Activated CD4-positive, alpha-beta T cell treated with anti-CD3 and anti-CD28 coated beads, Interleukin-2, amount 10 ng/mL, durations not matched to agents 24 days and 14 days (primary cell): ENCODE measurements at places on chromosomes 5 and 9. TPM values are rescaled to one million over a fixed set of nuclear protein-coding genes. Genes with fewer than 3 reads are reported as not detected.

GRCh38 chr9:93392974-93393373 is 58.5 kb upstream of the FAM120A start:
- H3K36me3 ChIP-seq, result no peaks in the 10 kb centered on the region
- H3K27me3 ChIP-seq, result peaks cover 13% of the 10 kb centered on the region
- no peaks in the 10 kb centered on the region for H3K4me1 ChIP-seq
- H3K27ac ChIP-seq, result no peak overlapping the region
- no peak for DNase-seq

DNA sequence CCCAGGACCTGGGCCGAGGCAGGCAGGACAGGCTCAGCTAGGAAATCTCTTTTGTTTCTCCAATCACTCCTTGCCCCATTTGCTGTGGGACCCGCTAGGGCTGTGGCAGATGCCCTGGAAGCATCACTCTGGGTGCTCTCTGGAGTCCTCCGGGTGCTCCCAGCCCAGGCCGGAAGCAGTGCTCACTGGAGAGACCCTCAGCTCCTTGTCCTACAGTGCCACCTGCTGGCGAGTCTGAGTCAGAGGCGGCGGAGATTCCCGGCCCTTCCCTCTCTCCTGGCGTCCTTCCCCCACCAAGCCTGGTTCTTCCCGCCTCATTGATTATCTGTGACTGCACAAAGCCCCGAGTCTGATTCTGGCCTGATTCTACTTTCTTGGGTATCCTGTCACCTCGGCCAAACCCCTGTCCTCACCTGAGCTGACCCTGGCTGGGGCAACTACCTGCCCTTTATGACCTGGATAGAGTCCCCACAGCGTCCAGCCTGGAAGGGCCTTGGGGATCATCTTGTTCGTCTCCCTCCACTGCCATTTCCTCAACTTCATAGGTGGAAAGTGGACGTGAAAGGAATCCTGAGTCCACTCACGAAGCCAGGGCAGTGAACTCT is 7.3 kb upstream of the BARHL1 start:
- H3K27ac ChIP-seq, result no peak overlapping the region
- no peaks in the 10 kb centered on the region for H3K4me1 ChIP-seq
- DNase-seq, result peak; percentile 84
- H3K4me3 ChIP-seq, result no peak overlapping the region

GRCh38 chr9:88749420-88749819 is 214.4 kb downstream of the NXNL2 start:
- DNase-seq, result peak; percentile 37
- no peak overlapping the region for H3K27ac ChIP-seq
- no peak overlapping the region for H3K4me3 ChIP-seq
- no peaks in the 10 kb centered on the region for H3K36me3 ChIP-seq
- no peaks in the 10 kb centered on the region for H3K4me1 ChIP-seq
- H3K27me3 ChIP-seq, result peaks cover 2% of the 10 kb centered on the region

DNA sequence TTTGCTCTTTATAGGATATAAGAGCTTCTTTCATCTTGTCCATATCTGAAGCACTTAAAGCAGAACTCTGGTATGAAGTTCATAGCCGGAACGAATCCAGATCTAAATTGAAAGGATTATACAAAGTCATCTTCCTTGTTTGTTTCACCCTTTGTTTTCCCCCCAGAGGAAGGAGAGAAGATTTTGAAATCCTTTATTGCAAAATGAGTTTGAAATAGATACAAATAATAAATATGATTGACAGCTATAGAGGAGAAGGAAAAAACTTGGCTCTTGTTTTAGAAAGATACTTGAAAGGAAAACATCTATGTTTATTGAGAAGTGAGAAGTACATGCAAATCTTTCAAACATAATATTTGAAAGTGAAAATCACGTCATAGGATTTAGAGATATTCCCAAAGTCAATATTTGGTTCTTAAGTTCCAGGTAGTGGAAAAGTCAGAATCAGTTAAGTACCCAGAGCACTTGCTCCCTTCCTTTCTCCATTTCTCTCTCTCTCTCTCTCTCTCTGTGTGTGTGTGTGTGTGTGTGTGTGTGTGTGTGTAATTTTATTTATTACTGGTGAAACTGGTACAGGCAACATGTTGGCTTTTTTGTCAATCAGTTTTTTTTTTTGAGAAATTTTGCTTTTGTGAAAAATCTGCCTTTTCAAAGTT is 27.2 kb downstream of the PAM start:
- no peaks in the 10 kb centered on the region for H3K27me3 ChIP-seq
- peaks cover 22% of the 10 kb centered on the region for H3K36me3 ChIP-seq
- no peak overlapping the region for H3K4me3 ChIP-seq
- peaks cover 41% of the 10 kb centered on the region for H3K4me1 ChIP-seq
- H3K27ac ChIP-seq, result no peak overlapping the region

- no peak overlapping the region for H3K27ac ChIP-seq
- H3K27me3 ChIP-seq, result no peaks in the 10 kb centered on the region
- no peak for DNase-seq
- H3K4me3 ChIP-seq, result no peak overlapping the region
- H3K36me3 ChIP-seq, result no peaks in the 10 kb centered on the region
Measured at GRCh38 chr9:117081641-117082317, 333.1 kb downstream of the ASTN2 start.

- peaks cover 12% of the 10 kb centered on the region for H3K27me3 ChIP-seq
- no peak overlapping the region for H3K4me3 ChIP-seq
- H3K27ac ChIP-seq, result no peak overlapping the region
- DNase-seq, result peak; percentile 68
- no peaks in the 10 kb centered on the region for H3K36me3 ChIP-seq
- H3K4me1 ChIP-seq, result no peaks in the 10 kb centered on the region
Measured at GRCh38 chr9:88741335-88741734, 206.4 kb downstream of the NXNL2 start.

GRCh38 chr5:77339337-77339890 is 128.9 kb downstream of the PDE8B start:
- H3K36me3 ChIP-seq, result no peaks in the 10 kb centered on the region
- DNase-seq, result no peak
- no peak overlapping the region for H3K27ac ChIP-seq
- peaks cover 16% of the 10 kb centered on the region for H3K27me3 ChIP-seq
- H3K4me3 ChIP-seq, result no peak overlapping the region
- no peaks in the 10 kb centered on the region for H3K4me1 ChIP-seq

GRCh38 chr5:107885601-107886000 is 214.9 kb upstream of the EFNA5 start:
- H3K36me3 ChIP-seq, result no peaks in the 10 kb centered on the region
- H3K27ac ChIP-seq, result no peak overlapping the region
- H3K4me3 ChIP-seq, result no peak overlapping the region
- H3K4me1 ChIP-seq, result peaks cover 22% of the 10 kb centered on the region

- no peaks in the 10 kb centered on the region for H3K36me3 ChIP-seq
- no peak overlapping the region for H3K4me3 ChIP-seq
- H3K27ac ChIP-seq, result no peak overlapping the region
- H3K4me1 ChIP-seq, result no peaks in the 10 kb centered on the region
- DNase-seq, result no peak
Measured at GRCh38 chr9:4128876-4129275, 171.0 kb downstream of the GLIS3 start.

GRCh38 chr9:130158001-130158400 is 14.2 kb upstream of the NCS1 start:
- no peaks in the 10 kb centered on the region for H3K36me3 ChIP-seq
- H3K27ac ChIP-seq, result no peak overlapping the region
- H3K4me3 ChIP-seq, result no peak overlapping the region
- no peaks in the 10 kb centered on the region for H3K27me3 ChIP-seq

DNA sequence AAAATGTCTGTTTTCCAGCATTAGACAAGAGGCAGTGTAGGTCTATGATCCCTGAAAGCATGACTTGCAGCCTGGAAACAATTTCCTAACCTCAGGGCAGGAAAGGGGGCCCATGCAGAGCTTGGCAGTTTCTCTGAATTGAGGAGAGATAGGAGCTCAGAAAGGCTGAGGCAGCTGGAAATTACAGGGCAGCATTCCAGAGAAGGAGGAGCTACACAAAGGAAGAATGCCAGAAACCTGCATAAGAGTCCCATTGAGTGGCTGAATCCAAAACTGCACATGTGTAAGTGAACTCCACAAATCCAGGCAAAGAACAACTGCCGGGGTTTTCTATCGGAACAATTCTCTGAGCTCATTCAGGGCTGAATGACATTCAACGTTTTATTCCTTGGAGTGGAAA is 346.8 kb downstream of the PIK3R1 start:
- H3K27me3 ChIP-seq, result no peaks in the 10 kb centered on the region
- H3K4me1 ChIP-seq, result no peaks in the 10 kb centered on the region
- H3K36me3 ChIP-seq, result no peaks in the 10 kb centered on the region
- no peak for DNase-seq
- H3K27ac ChIP-seq, result no peak overlapping the region
- H3K4me3 ChIP-seq, result no peak overlapping the region

GRCh38 chr9:70421272-70422180 is 7.1 kb upstream of the KLF9 start:
- peaks cover 40% of the 10 kb centered on the region for H3K4me1 ChIP-seq

GRCh38 chr5:148972974-148973374 is 89.9 kb downstream of the SH3TC2 start:
- DNase-seq, result no peak
- H3K4me3 ChIP-seq, result no peak overlapping the region
- H3K27ac ChIP-seq, result no peak overlapping the region
- H3K27me3 ChIP-seq, result peaks cover 10% of the 10 kb centered on the region
- no peaks in the 10 kb centered on the region for H3K4me1 ChIP-seq

GRCh38 chr9:115883467-115884329 is 269.9 kb upstream of the PAPPA start:
- DNase-seq, result no peak
- H3K27ac ChIP-seq, result no peak overlapping the region
- no peaks in the 10 kb centered on the region for H3K27me3 ChIP-seq

- peaks cover 16% of the 10 kb centered on the region for H3K4me1 ChIP-seq
- H3K27ac ChIP-seq, result no peak overlapping the region
- H3K36me3 ChIP-seq, result no peaks in the 10 kb centered on the region
- no peak for DNase-seq
Measured at GRCh38 chr5:140136624-140137023, 10.9 kb downstream of the IGIP start.

DNA sequence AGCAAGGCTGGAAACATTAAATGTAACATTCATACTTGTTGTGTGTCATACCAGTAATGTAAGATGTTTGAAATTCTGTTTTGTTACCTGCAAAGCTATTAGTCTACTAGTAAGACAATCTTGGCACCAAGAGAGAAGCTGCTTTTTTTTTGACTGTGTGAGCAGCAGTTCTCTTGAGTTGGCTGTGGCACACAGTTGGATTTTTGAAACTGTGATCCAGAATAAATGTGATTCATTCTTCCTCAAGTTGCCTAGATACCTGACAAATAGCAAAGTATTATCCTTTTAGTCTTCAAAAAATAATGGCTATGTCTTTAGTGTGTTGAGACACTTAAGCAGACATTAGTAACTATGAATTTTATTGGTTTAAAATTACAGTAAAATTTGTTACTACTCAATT is 57.2 kb upstream of the HAPLN1 start:
- no peaks in the 10 kb centered on the region for H3K27me3 ChIP-seq
- DNase-seq, result no peak
- no peak overlapping the region for H3K27ac ChIP-seq
- no peaks in the 10 kb centered on the region for H3K4me1 ChIP-seq
- no peaks in the 10 kb centered on the region for H3K36me3 ChIP-seq

DNA sequence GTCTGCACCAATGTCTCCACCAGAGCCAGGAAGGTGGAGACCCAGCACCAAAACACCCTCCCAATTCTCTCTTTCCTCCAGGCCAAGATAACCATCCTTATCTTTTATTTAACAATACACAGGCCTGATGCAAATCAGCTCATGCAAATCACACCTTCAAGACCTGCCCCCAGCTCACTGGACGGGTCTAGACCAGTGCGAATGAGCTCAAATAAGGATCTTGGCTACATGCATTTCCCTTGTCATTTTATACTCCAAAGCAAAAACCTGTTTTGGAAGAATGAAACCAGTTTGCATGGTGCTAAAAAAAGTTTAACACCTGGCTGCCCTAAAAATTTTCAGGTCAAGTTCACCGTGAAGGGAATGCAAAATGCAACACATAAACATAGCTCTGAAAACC is 31.9 kb upstream of the DAPK1 start:
- peaks cover 8% of the 10 kb centered on the region for H3K4me1 ChIP-seq
- H3K27me3 ChIP-seq, result no peaks in the 10 kb centered on the region
- no peaks in the 10 kb centered on the region for H3K36me3 ChIP-seq
- DNase-seq, result no peak
- no peak overlapping the region for H3K27ac ChIP-seq
- H3K4me3 ChIP-seq, result no peak overlapping the region

- no peaks in the 10 kb centered on the region for H3K36me3 ChIP-seq
- peaks cover 14% of the 10 kb centered on the region for H3K4me1 ChIP-seq
- no peak overlapping the region for H3K4me3 ChIP-seq
- peaks cover 71% of the 10 kb centered on the region for H3K27me3 ChIP-seq
- H3K27ac ChIP-seq, result no peak overlapping the region
Measured at GRCh38 chr5:78506261-78507024, 142.1 kb downstream of the LHFPL2 start.

- no peaks in the 10 kb centered on the region for H3K27me3 ChIP-seq
- H3K4me1 ChIP-seq, result peaks cover 2% of the 10 kb centered on the region
- peaks cover 62% of the 10 kb centered on the region for H3K36me3 ChIP-seq
Measured at GRCh38 chr5:150398722-150399523, 13.8 kb downstream of the CD74 start.

DNA sequence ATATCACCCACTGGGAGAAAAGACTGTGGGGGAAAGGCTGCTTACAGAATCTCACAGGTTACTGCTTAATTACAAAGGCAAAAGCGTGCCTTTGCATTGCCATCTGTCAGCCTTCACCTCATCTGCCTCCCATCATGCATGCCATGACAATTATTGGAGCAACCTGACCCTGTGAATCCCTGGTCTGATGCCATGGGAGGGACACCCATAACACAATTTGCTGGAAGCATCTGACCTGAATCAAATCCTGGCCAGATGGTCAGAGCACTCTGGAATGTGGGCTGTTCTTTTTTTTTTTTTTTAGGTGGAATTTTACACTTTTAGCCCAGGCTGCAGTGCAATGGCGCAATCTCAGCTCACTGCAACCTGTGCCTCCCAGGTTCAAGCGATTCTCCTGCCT is 11.6 kb upstream of the RETREG1 start:
- H3K27me3 ChIP-seq, result no peaks in the 10 kb centered on the region
- H3K4me3 ChIP-seq, result no peak overlapping the region
- H3K36me3 ChIP-seq, result peaks cover 2% of the 10 kb centered on the region
- peaks cover 52% of the 10 kb centered on the region for H3K4me1 ChIP-seq
- no peak for DNase-seq
- peak overlapping the region; percentile 89 for H3K27ac ChIP-seq

Gene ATG10
- 5.8 and 5.9 TPM in 2 replicates for total RNA-seq

Gene ENG
- 29.9 and 32.4 TPM in 2 replicates for total RNA-seq

Gene FBXL7
- not detected in 2 replicates for total RNA-seq

Gene RNF183
- 0.12 TPM in 1 of 2 replicates, not detected in the other for total RNA-seq

Gene NCBP1
- total RNA-seq, result 48.9 and 51.4 TPM in 2 replicates

Gene KIF4B
- total RNA-seq, result 0.07 TPM in 1 of 2 replicates, not detected in the other

Gene FAM221B
- not detected in 2 replicates for total RNA-seq

Gene PDZD2
- total RNA-seq, result not detected in 2 replicates

Gene ABL1
- total RNA-seq, result 32.6 and 35.7 TPM in 2 replicates
